Umbilical cord (tissue), 2 donors: ENCODE measurements at places on chromosomes 16 and 17.

GRCh38 chr16:68646953-68647659 lies 2.0 kb downstream of the CDH3 start:
- peak; percentile 26 for DNase-seq

DNA sequence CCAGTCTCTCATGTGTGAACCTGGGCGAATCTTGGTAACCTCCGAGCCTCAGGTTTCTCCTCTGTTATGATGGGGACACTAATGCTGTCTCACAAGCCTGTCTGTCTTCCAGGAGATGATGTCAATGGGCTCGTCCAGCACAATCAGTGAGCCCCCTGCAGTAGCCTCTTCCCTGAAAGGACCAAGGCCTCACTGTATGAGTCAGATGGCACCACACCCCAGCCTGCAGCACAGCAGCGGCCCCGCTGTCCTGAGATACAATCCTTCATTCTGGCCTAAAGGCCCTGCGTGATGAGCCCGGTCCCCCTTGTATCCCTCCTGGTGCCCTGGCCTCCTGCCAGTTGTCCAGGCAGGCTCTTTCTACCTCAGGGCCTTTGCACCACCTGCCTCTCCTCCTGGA lies 234.4 kb downstream of the IRF8 start:
- no peak for DNase-seq

DNA sequence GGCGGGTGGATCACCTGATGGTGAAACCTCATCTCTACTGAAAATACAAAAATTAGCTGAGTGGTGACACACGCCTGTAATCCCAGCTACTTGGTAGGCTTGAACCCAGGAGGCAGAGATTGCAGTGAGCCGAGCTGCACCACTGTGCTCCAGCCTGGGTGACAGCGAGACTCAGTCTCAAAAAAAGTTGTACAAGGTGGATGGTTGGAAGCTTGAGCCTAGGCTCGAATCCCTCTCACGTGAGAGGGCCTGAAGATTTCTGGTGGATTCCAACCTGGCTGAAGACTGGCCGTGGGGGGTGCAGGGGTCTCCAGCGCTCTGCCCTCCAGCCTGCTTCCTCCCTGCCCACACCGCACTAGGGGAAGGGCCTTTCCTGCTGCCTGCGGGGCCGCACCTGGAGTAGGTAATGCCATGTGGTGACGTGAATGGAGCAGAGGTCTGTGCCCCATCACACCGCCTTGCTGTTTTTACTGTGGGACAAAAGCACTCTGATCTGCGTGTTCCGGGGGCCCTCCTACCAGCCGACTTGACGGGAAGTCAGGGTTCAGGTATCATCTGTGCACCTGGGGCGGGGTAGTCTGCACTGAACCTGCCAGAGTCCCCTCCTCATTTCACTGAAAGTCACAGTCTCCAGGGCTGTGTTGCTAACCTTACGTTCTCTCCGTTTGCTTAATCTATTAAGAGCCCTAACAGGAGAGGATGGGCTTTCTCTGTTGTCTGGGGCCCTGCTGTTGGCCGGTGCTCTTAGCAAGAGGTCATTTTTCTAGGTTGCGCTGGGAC lies 4.2 kb downstream of the RPL13 start:
- DNase-seq, result no peak

DNA sequence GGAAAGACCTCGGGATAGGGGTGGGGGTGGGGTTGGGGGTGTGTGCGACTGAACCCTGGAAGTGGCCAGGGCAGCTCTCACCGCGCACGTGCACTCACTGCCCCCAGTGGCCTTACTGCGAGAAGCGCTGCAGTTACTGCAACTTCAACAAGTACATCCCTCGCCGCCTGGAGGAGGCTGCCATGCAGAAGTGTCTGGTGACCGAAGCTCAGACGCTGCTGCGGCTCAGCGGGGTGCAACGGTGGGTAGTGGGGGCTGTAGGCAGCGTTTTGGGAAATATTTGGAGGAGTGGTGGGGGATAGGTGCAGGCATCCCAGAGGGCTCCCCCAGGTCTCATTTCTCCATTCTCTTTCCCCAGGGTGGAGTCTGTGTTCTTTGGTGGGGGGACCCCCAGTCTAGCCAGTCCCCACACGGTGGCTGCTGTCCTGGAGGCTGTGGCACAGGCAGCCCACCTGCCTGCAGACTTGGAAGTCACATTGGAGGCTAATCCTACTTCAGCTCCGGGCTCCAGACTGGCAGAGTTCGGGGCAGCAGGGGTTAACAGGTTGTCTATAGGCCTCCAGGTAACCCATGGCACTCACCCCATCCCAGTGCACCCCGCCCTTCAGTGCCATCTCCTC lies 972 bp downstream of the RSAD1 start:
- DNase-seq, result peak; percentile 78

GRCh38 chr16:82628711-82629110 lies 1.9 kb downstream of the CDH13 start:
- no peak for DNase-seq

DNA sequence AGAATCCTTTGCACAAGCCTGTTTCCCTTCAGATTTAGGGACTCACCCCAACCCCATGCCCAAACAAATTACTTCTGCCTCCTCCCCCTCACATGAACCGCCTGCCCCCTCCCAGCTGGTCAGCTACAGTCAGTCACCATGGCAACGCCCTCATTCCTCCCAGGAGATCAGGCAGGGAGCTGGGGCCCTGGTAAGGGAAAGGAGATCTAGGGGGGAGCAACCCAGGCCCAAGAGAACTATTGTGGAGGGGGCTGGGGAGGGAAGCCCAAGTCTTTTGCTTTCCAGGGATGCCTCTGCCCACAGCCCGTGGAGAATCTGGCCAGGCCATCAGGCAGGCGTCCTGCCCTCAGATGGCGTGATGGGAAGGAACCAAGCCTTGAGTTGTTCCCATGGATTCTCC lies 2.8 kb downstream of the FAM171A2 start:
- peak; percentile 96 for DNase-seq

GRCh38 chr17:14940938-14941265 lies 324.2 kb downstream of the PMP22 start:
- no peak for DNase-seq

- DNase-seq, result no peak
Measured at GRCh38 chr16:83402967-83403366, 404.8 kb upstream of the HSBP1 start.

- DNase-seq, result no peak
Measured at GRCh38 chr16:49455991-49456745, 82.6 kb downstream of the C16orf78 start.

- DNase-seq, result peak; percentile 91
Measured at GRCh38 chr17:34254651-34255380, at the start of gene CCL2. Gene CCL2 (plus strand): TSS chr17:34255285. CDS start chr17:34255350, 65 bp downstream.
